ENCODE measurements at places on chromosomes 4 and X. TPM values are rescaled to one million over a fixed set of nuclear protein-coding genes. Genes with fewer than 3 reads are reported as not detected.

Gene ZNF718
- 7.3 TPM for total RNA-seq

Gene USP17L10
- not detected for total RNA-seq

Gene ANOS1
- total RNA-seq = 0.27 TPM

Gene ASB5
- not detected for total RNA-seq

Gene TRIM61
- total RNA-seq = 1.1 TPM

Gene AKAP14
- total RNA-seq = not detected

Gene PHOX2B
- not detected for total RNA-seq

Gene BEX1
- 10.0 TPM for total RNA-seq

Gene SRPK3
- 0.27 TPM for total RNA-seq

Gene CYLC1
- not detected for total RNA-seq

Gene TREX2
- 4.3 TPM for total RNA-seq

Gene REELD1
- total RNA-seq = not detected

Gene RGN
- total RNA-seq = not detected

Gene FANCB
- 1.6 TPM for total RNA-seq

Gene CCNB3
- total RNA-seq = under 0.01 TPM

Gene ODAPH
- total RNA-seq = not detected

Gene TSPAN6
- 1.1 TPM for total RNA-seq

Gene GPRASP2
- total RNA-seq = 3.8 TPM

Gene UGT2B10
- not detected for total RNA-seq

Gene MPP1
- total RNA-seq = 154 TPM
